ENCODE measurements at places on chromosomes 16 and 17.

GRCh38 chr16:70793851-70794502 lies 7.0 kb downstream of the VAC14 start:
- no peak for DNase-seq

DNA sequence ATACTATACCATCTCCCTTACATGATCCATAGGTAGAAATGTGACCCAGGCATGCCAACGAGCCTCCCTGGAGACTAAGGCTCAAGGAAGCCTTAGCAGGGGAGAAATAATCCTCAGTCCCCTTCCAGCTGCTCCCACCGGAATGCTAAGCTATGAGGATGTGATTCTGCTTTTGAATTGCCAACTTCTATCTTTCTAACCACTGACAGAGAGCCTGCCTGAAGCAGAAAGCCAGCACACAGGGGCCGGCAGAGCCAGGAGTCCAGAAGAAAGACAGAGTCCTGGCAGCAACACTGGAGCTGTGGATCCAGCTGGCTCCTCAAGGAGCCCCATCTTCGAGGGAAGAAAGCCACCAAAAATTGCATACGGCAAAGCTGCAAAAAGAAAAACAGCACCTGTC lies 579.6 kb upstream of the CDH5 start:
- no peak for DNase-seq

GRCh38 chr17:65527857-65528591 lies 33.4 kb downstream of the AXIN2 start:
- no peak for DNase-seq

- DNase-seq: no peak
These were observed 65.2 kb downstream of the SHCBP1 start for GRCh38 chr16:46555951-46556350.

DNA sequence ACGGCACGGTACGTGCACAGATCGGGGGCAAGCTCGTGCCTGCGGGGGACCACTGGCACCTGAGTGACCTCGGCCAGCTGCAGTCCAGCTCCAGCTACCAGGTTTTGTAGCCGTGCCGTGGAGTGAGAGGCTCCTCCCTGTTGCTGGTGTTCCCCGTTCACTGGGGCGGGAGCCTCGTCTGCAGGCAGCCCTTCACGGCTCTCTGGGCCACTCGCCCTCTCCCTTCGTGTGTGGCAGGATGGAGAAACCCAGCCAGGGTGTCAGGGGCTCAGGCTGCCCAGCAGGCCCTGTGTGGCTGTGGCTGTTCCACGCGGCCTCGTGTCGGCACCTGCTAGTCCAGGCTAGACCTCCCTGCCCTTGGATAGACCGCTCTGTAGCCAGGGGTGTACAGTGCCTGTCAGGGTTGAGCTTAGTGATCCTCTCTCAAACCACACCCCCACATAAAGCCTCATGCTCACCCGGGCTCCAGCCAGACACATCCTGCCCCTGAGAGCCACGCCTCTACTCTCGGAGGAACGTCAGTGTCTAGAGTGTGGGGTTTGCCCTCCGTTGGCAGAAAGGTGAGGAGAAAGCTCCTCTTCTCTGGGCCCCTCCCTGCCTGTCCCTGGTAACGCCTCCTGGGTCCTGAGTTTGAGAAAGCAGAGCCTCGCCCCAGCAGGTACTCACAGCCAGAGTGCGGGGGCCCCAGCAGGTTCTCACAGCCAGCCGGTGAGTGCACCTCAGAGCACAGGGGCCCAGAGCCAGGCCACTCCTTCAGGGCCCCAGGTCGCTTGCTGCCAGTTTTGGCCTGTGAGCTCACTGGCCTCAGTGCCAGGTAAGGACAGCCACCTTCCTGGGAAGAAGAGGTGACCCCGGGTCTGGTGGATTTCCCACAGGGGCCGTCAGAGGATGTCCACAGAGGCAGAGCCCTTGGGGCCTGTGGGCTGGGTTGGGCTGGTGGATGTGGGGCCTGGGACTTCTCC lies 27.7 kb downstream of the NME3 start:
- DNase-seq: no peak

DNA sequence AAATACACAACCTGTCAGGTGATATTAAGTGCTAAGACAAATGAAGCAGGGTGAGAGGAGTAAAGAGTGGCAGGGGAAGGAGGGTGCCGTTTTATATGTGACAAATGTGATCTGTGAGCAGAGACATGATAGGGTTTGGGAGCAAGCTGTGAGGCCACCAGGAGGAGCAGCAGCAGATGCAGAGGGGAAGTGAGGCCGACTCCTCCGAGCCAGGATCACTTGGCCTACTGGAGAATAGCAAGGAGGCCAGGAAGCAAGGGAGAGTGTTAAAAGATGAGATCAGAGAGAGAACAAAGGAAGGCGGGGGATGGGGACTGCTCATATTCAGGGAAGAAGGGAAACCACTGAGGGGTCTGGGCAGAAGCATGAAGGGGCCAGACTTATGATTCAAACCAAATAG lies 129.4 kb downstream of the TANGO6 start:
- DNase-seq: no peak

DNA sequence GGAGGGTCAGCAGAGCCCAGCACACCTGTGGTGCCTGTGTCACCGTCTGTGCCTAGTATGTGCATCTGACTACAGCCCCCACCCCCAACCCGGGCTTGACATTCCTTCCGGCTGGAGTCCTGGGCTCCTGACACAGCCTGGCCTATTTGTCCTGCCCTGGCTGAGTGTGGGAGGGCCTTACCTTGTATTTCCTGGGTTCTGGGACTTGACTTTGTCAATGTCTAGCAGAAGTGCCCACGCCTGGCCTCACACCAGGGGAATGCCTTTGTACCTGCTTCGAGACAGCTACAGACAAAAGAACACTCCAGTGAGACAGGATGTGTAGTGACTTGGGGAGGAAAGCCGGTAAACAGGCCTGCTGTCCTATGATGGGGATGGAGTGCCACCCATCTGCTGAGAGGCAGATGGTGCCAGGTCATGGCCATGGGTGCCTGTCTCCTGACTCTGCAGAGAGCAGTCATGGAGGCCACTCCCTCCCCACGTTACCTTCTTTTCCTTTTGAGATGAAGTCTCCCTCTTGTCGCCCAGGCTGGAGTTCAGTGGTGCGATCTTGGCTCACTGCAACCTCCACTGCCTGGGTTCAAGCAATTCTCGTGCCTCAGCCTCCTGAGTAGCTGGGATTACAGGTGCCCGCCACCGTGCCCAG lies 42.8 kb downstream of the TNFRSF13B start:
- DNase-seq: no peak

DNA sequence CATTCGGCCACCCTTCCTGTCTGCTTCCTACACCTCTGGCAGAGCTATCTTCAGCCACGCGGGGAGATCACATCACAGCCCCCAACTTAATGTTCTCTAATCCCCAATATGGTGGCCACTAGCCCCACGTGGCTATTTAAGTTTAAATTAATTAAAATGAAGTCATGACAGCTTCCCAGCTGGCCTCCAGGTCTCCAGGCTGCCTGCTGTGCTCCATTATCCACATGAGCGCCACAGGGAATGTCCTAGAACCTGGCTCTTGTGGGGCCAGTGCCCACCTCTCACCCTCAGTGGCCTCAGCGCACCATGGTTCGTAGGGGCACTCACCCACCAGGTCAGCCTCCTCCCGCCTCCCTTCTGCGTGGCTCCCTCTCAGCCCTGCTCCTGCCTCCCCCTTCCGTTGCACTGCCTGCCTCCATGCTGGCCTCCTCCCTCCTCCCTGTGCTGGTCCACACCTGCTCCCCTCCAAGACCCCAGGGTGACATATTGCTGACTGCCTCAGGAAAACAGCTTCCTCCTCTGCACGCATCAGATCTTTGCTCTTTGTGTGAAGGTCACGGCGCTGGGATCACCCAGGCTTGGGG lies 47.7 kb downstream of the IRF8 start:
- DNase-seq: no peak

DNA sequence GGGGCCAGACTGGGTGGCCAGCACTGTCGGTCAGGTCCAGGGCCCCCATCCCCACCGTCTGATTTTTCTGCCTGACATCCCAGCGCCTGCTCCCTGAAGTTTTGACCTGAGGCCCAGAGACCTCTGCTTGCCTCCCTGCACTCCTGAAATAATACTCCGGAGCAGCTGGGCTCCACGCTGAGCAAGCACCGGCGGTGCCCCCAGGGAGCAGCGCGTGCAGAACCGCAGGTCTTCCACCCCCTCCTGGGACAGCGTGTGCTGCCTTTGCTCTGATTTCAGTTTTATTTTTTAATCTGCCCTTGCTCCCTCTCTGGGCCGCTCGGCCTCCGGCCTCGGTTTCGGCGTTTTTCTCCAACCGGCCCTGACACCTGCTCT lies 132.4 kb upstream of the GSE1 start:
- DNase-seq: no peak

GRCh38 chr17:76089680-76090516 lies 10.9 kb downstream of the ZACN start:
- no peak for DNase-seq

GRCh38 chr16:4989391-4990006 lies 31.4 kb downstream of the SEC14L5 start:
- DNase-seq: no peak

GRCh38 chr17:36901506-36901905 lies 35.8 kb upstream of the LHX1 start:
- DNase-seq: no peak
